ENCODE measurements at places on chromosomes 7 and 10.

DNA sequence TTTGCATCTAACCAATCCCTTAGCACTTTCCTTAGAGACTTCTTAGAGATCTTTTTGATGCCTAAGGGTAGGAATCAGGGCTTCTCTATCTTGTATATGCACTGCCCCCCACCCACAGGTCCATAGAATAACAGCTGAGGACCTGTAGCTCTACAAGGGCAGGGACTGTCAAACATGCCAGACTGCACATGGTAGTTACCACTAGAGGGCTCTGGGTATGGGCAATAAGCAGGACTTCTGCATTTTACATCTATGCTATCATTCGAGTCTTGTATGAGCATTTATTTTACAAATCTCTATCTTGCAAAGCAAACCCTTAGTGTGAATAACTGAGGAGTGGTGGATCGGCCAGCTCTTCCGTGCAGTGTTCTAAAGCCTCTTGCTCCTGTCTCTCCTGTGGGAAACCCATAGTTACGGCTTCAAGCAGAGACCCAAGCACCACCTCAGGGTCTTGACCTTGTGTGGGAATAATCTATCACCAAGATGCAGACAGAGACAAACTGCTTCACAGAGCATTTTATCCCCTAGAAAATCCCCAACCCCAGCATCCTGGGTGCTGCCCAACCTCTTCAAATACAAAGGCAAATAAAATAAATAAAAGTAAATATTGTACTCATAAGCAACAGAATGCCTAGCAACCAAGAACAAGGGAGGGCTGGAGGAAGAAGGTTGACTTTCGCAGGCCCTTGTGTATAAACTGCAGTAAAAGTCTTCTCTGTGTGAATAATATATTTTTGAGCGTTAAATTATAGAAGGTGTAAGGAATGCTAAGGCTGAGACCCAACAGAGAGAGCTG lies 219.3 kb downstream of the WDR11 start:
- H3K36me3 ChIP-seq: no peaks in the 10 kb centered on the region
- H3K4me1 ChIP-seq: no peaks in the 10 kb centered on the region
- no peak for DNase-seq

DNA sequence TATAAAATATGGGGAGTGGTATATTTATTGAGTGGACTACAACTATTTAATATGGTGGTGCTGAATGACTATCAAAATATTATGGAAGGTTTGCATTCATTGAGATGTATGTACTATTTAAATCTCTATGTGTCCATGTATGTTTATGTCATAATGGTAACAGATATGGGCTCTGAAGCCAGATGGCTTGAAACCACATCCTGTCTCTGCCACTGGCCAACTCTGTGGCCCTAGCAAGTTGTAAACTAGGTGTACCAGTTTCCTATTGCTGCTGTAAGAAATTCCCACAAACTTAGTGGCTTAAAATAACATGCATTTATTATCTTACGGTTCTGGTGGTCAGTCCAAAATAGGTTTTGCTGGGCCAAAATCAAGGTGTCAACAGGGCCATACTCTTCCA lies 198.1 kb upstream of the NFE2L3 start:
- H3K4me3 ChIP-seq: no peak overlapping the region
- H3K36me3 ChIP-seq: no peaks in the 10 kb centered on the region
- peaks cover 26% of the 10 kb centered on the region for H3K27me3 ChIP-seq
- peaks cover 14% of the 10 kb centered on the region for H3K4me1 ChIP-seq
- no peak overlapping the region for H3K27ac ChIP-seq

- no peak for DNase-seq
- H3K4me3 ChIP-seq: no peak overlapping the region
- H3K27ac ChIP-seq: no peak overlapping the region
- H3K27me3 ChIP-seq: peaks cover 9% of the 10 kb centered on the region
- no peaks in the 10 kb centered on the region for H3K36me3 ChIP-seq
Measured at GRCh38 chr10:90964781-90965465, 44.0 kb upstream of the ANKRD1 start.

DNA sequence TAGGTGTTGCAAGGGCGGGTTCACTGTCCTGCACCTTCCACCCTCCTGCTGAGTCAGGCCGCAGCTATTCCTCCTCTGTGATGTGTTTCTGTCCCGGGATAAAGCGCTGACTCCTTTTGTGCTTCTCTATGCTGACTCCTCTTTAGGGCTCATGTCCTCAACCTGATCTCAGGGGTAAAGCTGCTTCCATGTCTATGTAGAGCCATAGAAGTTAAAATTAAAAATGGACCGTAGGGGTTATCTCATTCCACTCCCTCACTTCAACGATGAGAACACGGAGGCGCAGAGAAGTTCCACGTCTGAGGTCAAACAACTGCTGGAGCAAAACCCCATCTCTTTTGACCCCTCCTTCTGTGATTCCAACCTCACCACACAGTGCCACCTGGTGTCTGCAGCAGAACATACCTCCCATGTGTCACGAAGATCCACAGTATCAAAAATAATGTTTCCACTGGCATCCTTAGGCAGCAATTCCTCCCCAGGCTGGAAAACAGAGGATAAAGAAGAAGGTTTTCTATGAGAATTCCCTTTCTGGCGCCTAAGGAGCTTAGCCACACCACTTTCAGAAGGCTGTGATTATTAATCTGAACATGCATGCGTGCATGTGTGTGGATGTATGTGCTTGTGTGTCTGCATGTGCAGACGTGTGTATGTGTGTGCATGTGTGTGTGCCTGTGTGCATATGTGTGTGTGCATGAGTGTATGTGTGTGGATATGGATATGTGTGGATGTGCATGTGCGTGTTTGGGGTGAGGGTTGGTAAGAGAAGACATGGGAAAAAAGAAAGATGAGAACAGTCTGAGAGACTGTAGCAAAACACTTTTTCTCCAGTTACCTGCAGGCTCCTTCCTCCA lies 81.2 kb upstream of the UCN3 start:
- peaks cover 8% of the 10 kb centered on the region for H3K36me3 ChIP-seq
- peaks cover 5% of the 10 kb centered on the region for H3K27me3 ChIP-seq
- H3K4me3 ChIP-seq: peak overlapping the region; percentile 44
- peak; percentile 89 for DNase-seq
- H3K4me1 ChIP-seq: peaks cover 29% of the 10 kb centered on the region

DNA sequence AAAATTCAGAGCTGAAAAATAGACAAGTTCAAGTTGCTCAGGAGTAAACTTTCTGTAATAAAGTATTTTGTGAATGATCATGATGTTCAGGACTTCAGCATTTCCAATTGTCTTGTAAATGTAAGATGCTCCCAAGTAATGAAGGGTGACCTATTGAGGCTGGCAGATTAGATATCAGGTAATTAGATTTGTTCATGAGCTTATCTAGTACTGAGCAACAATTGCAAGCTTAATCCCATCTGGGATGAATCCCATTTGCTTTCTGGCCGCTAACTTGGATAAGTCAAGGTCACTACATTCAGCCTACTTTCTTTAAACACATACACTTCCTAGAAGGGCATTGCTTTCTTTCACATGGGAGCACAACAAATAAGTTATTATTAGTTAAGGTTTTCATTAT lies 82.4 kb upstream of the ITGB1 start:
- no peak overlapping the region for H3K4me3 ChIP-seq
- H3K27me3 ChIP-seq: peaks cover 15% of the 10 kb centered on the region
- H3K27ac ChIP-seq: no peak overlapping the region

DNA sequence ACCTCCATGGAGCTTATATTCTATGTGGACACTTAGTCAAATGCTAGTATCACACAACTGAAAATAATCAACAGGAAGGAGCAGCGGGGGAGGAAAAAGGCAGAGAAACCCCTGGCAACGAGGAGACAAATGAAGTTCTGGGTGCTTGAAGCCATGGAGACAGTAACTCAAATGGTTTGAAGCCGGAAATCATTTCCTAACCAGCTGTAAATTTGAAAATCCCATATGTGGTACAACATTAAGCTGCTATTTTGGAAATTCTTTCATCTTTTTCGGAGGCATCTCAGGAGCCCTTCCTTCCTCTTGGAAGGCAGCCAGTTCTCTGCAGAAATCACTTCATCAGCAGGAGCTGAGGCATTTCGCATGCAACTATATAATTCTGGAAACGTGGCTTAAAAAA lies 91.4 kb downstream of the PPP1R3C start:
- no peaks in the 10 kb centered on the region for H3K36me3 ChIP-seq
- H3K4me3 ChIP-seq: no peak overlapping the region
- no peaks in the 10 kb centered on the region for H3K27me3 ChIP-seq
- no peak for DNase-seq
- no peaks in the 10 kb centered on the region for H3K4me1 ChIP-seq

GRCh38 chr7:50751146-50751545 lies 31.6 kb downstream of the GRB10 start:
- no peak overlapping the region for H3K4me3 ChIP-seq
- H3K36me3 ChIP-seq: no peaks in the 10 kb centered on the region
- no peak overlapping the region for H3K27ac ChIP-seq
- H3K27me3 ChIP-seq: no peaks in the 10 kb centered on the region

DNA sequence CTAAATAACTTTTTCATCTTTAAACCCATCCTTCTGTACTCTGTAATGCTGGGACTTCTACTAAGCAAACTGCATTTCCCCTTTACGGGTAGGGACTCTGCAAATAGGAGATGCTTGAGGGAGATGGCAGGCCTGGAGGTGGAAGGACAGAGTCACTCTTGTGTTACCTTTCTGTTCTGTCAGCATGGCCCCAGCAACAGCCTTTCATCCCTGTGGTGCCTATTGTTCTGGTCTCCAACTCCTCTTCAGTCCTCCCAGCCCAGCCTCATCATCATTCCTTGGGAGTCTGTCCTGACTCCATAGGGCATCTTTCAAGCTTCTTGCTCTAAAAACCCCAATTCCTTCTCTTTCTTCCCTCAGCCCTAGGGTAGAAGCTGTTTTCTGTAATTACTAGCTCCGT lies 230.0 kb downstream of the SNX13 start:
- no peaks in the 10 kb centered on the region for H3K4me1 ChIP-seq
- H3K4me3 ChIP-seq: no peak overlapping the region
- no peaks in the 10 kb centered on the region for H3K36me3 ChIP-seq
- H3K27ac ChIP-seq: no peak overlapping the region
- peak; percentile 49 for DNase-seq

- no peak overlapping the region for H3K27ac ChIP-seq
- no peak for DNase-seq
- H3K36me3 ChIP-seq: no peaks in the 10 kb centered on the region
Measured at GRCh38 chr7:121237601-121238000, 91.2 kb upstream of the WNT16 start.

- H3K27ac ChIP-seq: no peak overlapping the region
- H3K4me3 ChIP-seq: no peak overlapping the region
- H3K4me1 ChIP-seq: no peaks in the 10 kb centered on the region
- no peak for DNase-seq
- peaks cover 6% of the 10 kb centered on the region for H3K27me3 ChIP-seq
Measured at GRCh38 chr7:28360739-28361138, 51.6 kb upstream of the CREB5 start.

- H3K4me1 ChIP-seq: no peaks in the 10 kb centered on the region
- no peak overlapping the region for H3K27ac ChIP-seq
- peaks cover 11% of the 10 kb centered on the region for H3K27me3 ChIP-seq
Measured at GRCh38 chr7:38506004-38506403, 125.2 kb downstream of the AMPH start.

DNA sequence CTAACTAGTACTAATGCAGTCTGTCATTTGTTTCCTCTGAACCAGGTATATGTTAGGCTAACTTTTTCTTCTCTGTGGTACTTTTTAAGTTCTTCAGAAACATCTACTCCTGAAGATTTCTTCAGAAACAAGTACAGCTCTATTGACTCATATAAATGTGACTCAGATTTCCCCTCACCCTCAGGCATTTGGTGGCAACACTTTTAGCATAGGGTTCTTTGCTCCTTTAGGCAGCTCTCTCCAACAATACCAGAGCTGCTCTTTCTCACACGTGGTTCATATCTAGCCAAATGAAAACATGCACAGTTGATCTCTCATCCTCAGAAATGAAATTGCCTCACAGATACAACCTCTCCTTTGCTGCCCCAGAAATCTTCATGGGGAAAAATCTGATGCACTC lies 939.8 kb downstream of the SORCS1 start:
- H3K36me3 ChIP-seq: no peaks in the 10 kb centered on the region
- no peak overlapping the region for H3K4me3 ChIP-seq
- no peaks in the 10 kb centered on the region for H3K27me3 ChIP-seq
- H3K4me1 ChIP-seq: no peaks in the 10 kb centered on the region
